ENCODE measurements at places on chromosomes 12 and 14.

GRCh38 chr14:89773644-89774316 is 180.8 kb downstream of the EFCAB11 start:
- no peak for DNase-seq

DNA sequence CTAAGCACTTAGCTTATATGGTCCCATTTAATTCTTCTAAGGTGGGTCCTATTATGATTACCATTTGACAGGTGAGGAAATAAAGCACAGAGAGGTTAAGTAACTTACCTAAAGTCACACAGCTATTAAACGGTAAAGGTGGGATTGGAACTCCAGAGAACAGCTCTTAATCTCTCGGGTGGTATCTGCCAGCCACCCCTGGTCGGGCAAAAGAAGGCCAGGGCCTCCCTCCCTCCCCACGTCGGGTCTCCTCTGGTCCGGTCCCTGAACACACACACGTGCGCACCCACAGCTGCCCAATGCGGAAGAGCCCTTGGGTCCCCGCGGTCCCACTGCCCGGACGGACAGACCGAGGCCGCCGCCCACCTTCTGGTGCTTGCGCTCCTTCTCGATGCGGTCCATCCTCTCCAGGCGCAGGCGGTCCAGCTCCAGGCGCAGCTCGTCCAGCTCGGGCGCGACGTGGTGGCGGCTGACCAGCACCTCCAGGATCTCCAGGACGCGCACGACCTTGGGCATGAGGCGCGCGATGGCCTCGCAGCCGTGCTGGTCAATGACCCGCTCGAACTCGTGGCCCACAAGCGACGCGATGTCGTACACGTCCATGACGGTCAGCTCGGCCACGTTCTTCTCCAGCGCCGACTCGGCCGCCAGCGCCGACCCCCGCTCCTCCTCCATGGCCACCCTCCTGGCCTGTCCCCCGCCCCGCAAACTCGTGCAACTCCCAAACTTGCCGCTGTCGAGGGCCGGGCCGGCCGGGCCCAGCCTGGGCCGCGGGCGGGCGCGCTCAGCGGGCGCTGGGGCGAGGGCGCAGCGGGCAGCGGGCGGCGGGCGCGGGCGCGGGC is 490 bp downstream of the RILPL1 start:
- DNase-seq = peak; percentile 40

DNA sequence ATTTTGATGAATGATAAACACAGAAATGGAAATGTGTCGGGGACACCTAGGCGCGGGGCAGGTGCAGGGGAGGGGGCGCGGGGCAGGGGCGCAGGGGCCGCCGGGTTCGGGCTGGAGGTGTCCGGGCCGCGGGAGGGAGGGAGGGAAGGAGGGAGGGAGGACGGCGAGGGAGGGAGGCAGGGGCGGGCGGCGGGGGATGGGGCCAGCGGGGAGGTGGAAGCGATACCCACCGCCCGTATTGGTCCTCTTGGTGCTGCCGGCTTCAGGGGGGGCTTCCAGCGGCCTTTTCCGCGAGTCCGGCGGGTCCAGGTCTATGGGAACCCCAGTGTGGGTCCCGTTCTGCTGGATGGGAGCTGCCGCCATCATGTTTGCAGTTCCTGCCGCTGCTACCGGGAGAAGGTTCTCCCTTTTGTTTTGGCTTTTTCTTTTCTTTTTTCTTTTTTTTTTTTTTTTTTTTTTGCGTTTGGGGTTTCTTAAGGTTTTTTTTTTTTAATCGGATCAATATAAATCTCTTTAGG is 703 bp downstream of the NOVA1 start:
- no peak for DNase-seq

GRCh38 chr12:8035440-8036010 is 3.0 kb downstream of the FOXJ2 start:
- no peak for DNase-seq

GRCh38 chr12:4201333-4202100 is 72.0 kb upstream of the CCND2 start:
- DNase-seq = no peak

GRCh38 chr12:19444097-19444496 is 4.8 kb downstream of the AEBP2 start:
- no peak for DNase-seq

DNA sequence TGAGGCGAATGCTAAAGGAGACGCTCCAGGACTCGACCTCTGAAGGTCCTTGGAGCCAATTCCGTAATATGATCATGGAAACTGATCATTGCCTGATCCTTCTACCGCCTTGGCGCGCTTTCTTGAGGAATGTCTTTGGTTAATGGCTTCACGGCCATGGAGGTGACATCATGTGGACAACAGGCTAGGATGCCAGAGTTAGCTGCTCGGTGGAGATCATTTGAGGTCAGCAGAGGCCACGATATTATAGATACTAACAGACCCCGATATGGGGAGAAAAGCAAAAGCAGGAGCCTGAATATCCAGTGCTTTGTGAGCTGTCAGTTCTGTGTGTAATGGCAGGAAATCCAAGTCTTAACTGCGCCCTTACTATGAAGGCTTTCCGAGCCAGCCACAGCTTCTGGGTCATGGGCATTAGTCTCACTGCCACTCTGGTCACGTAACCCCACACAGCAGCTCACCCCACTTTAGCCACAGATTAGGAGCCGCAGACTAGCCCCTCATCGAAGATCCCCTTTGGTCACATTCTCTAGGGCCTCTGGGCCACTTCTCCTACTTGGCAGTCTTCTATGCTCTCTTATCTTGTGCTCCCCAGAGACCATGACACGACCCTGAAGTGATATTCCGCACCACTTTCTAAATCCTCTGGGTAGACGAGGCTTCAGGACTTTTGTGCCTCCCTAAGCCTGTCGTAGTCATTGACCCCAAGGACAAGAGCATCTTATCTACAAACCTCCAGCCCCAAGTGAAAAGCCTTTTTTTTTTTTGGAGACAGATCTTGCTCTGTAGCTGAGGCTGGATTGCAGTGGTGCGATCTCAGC is 724 bp upstream of the CS start:
- no peak for DNase-seq

- DNase-seq = no peak
Measured at GRCh38 chr12:129854591-129854990, 49.2 kb downstream of the TMEM132D start.

DNA sequence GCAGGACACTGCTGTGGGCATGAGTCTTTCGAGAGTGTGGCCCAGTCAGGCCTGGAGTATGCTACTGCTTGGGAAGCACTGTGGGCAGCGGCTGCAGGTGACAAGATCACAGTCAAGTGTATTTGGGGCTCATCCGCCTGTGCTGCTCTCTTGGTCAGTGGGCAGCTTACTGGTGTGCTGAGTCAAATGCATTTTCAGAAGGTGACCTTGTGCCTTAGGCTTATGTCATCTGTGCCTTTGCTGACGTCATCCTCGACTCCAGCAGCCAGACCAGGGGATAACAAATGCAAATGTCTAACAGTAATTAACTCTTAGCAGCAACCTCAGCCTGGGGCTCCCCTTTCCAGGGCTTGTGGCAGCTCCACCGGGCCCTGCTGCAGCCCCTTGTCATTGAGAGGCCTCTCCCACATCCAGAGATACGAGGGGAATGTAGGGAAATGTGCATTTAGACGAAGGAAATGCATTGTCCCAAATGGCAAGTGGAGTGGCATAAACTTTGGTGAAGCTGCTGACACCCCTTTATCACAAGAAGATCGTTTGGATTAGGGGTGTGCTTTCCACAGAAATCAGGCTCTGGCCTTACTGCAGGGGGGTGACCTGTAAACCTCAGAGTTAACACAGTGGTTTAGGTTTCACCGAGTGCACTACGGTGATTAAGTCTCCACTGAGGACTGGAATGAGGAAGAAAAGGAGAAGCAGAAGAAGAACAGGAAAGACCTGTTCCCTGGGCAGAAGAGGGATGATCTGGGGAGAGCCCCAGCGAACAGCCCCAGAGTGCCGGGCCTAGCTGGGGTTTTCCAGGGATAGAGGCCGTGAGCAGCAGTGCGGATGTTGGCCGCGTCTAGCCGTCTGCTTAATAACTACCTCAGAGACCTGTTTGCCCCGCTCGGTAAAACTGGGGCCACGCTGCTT is 39.7 kb downstream of the PSMA6 start:
- peak; percentile 7 for DNase-seq

GRCh38 chr14:50619569-50620141 is 48.5 kb downstream of the SAV1 start:
- peak; percentile 51 for DNase-seq

- DNase-seq = no peak
Measured at GRCh38 chr14:100425429-100425827, 102.3 kb downstream of the SLC25A47 start.

- no peak for DNase-seq
Measured at GRCh38 chr12:109358154-109358869, 10.6 kb downstream of the MYO1H start.

DNA sequence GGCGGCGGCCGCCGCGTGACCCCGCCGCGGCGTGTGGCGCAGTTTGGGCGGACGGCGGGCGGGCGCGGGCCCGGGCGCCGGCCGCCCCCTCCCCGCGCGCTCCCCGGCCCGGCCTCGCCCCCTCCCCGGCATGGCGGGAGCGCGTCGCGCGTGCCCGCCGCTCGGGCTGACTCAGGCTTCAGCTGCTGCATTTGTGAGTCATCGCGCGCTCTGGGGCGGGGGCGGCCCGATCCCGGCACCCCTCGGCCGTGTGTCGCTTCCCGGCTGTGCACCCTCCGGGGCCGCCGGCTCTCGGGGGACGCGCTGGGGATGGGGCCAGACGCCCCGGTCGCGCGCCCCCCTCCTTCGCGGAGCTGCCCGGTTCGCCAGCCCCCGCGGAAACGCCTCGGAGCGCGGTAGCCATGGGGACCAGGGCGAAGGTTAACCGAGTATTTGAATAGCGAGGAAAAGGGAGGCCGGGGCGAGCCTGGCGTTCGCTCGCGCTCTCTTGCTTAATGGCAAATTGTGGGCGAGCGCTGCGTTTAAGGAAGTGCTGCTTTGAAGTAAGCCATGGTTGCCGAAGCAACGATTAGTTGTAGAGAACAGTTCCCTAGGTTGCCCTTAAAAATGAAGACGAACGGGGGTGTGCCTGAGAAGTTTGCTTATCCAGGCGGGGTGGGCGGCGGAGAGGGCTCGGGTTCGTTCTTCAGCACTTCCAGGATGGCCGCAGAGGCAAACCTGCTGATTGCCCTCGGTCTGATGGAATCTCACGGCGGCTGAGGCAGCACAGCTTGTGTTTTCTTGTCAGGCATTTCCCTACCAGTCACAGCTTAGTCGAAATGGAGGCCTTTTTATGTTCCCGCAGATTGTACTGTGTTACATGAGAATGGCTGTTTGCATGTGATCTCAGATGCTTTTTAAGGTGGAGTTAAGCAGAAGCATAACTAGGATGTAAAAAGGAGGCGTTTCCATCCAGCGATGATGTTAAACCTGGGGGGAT is 896 bp downstream of the EIF5 start:
- peak; percentile 54 for DNase-seq

GRCh38 chr12:86256163-86256562 is at the start of gene MGAT4C:
Gene MGAT4C (minus strand): TSS chr12:86256391.
- DNase-seq = no peak

- peak; percentile 55 for DNase-seq
Measured at GRCh38 chr12:104376650-104377513, 73.3 kb downstream of the EID3 start.

- DNase-seq = peak; percentile 88
Measured at GRCh38 chr12:25458047-25458552, 95.0 kb downstream of the LMNTD1 start.

- peak; percentile 42 for DNase-seq
Measured at GRCh38 chr12:117522559-117522958, 161.1 kb upstream of the NOS1 start.

- DNase-seq = no peak
Measured at GRCh38 chr12:793037-793436, 40.7 kb downstream of the WNK1 start.

GRCh38 chr12:126780343-126780742 is 1486.6 kb upstream of the TMEM132C start:
- DNase-seq = no peak

GRCh38 chr14:59481407-59481806 is 2.8 kb downstream of the L3HYPDH start:
- no peak for DNase-seq

DNA sequence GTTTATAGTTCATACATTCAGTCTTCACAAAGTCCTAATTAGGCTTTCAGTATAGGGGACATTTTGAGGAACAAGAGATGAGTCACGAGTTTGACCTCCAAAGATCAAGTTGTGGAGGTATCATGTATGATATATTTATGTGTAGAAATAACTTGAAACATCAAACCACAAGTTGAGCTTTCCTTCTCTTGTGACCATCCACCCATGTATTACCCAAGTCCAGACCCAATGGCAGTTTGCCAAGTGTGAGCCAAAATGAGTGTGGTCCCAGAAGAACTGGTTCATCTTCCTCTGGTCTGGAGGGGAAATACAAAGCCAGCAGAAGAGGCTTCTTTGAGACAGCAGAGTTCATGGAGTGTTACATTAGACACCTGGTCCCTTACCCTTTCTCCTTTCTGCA is 104.9 kb downstream of the ATP23 start:
- no peak for DNase-seq

DNA sequence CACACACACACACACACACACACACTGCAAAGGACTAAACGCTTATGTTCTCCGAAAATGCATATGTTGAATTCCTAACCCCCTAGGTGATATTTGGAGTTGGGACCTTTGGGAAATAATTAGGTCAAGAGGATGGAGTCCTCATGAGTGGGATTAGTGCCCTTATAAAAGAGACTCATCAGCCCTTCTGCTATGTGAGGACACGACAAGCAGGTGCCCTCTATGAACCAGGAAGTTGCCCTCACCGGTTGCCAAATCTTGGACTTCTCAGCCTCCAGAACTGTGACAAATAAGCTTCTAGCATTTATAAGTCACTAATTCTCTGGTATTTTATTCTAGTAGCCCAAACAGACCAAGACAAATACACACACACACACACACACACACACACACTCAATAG is 20.7 kb upstream of the TCP11L2 start:
- DNase-seq = no peak

- DNase-seq = peak; percentile 16
Measured at GRCh38 chr12:71439613-71440344, at the start of gene LGR5. Gene LGR5 (plus strand): TSS chr12:71439798. CDS start chr12:71440081, 283 bp downstream.

- no peak for DNase-seq
Measured at GRCh38 chr14:51978681-51979085, 10.7 kb upstream of the RTRAF start.

GRCh38 chr14:74521756-74522155 is 28.2 kb downstream of the ISCA2 start:
- no peak for DNase-seq

- no peak for DNase-seq
Measured at GRCh38 chr14:65981192-65981843, 504.9 kb upstream of the CCDC196 start.

GRCh38 chr12:60174476-60174875 is 578.6 kb downstream of the SLC16A7 start:
- peak; percentile 23 for DNase-seq

DNA sequence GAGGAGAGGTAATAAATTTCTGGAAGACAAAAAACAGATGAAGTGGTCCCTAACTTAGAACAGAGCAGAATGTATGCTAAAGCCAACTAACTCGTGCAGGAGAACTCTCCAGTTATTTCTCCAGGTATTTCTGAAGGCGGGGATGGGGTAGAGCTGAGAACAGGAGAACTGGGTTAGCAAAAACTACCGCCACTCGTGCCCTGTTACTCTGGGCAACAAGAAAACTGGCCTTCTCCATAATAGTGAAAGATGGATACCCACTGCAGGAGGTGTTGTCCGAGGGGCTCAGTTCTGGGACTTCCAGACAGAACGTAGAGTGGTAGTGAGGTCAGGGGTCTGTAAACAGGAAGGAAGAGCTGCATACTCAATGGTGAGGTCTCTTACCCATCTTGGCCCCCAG is 187.3 kb upstream of the FRMD6 start:
- DNase-seq = no peak
